ENCODE measurements at places on chromosomes 7 and 10.

DNA sequence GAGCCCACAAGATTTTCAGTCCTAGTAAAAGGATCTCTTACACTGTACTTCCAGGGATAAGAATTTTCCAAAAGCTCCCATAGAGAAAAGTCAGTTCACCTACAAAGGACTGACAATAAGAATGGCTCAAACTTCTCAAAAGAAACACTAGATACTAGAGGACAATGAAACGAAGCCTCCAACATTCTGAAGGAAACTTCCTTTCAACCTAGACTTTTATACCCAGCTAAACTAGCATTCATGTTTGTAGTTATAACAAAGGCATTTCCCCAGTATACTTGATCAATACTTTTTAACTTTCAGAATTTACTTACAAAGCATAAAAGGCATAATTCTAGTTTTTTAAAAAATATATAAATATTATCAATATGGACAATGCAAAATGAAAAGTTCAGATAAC lies 41.0 kb upstream of the DNAAF5 start:
- DNase-seq = no peak

GRCh38 chr7:26328498-26329390 lies 37.1 kb downstream of the SNX10 start:
- DNase-seq = no peak

DNA sequence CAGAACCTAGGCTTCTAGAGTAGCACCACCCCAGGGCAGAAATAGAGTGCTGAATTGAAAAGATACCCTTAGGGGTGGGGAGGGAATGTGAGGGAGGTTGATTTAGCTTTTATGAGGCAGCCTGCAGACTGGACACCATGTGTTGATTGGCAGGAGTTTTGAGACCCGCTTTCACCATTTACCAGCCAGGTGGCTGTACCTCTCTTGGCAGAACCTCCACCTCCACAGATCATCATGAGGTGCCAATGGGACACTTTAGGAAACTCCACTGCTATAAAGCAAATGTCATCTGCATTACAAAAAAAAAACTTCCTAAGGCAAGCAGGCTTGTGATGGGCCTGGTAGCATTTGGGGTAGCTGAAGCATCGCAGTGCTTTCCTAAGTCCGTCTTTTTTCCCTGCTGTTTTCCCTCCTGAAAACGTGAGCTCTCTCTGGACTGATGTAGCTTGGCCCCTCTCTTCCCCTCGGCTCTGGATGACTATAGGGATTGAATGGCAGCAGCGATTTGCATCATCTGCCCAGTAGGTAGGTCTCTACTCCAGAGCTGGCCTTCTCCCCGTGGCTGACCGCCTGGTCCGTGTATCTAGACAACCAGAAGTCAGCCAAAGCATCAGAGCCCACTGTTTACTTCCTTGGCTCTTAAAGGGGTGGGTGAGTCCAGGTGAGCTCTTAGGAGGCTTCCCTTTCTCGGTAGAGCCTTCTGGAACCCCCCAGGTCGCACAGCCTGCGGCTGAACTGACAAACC lies 1.3 kb downstream of the PCBD1 start:
- no peak for DNase-seq

- DNase-seq = no peak
These were observed 202.9 kb upstream of the TCERG1L start for GRCh38 chr10:131514454-131514853.

DNA sequence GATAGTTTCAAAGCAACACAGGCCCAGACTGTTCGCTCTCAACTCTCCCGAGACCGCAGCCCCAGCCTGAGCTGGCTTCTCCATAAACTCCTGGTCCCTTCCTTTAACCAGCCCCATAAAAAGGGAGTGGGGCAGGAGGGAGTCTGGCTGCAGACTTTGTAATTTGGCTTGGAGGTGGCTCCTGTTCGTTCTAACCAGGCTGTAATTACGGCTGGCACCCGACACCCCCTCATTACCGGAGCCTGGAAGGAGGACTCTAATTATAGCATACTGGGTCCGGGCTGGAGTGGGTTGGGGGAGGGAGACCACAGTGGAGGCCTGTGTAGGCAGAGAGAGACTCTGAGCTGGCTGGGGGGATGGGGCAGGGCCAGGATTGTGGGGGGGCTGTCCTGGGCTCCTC lies 49.7 kb downstream of the UNC5B start:
- DNase-seq = no peak

GRCh38 chr10:84762754-84763394 lies 434.5 kb downstream of the CCSER2 start:
- DNase-seq = no peak

DNA sequence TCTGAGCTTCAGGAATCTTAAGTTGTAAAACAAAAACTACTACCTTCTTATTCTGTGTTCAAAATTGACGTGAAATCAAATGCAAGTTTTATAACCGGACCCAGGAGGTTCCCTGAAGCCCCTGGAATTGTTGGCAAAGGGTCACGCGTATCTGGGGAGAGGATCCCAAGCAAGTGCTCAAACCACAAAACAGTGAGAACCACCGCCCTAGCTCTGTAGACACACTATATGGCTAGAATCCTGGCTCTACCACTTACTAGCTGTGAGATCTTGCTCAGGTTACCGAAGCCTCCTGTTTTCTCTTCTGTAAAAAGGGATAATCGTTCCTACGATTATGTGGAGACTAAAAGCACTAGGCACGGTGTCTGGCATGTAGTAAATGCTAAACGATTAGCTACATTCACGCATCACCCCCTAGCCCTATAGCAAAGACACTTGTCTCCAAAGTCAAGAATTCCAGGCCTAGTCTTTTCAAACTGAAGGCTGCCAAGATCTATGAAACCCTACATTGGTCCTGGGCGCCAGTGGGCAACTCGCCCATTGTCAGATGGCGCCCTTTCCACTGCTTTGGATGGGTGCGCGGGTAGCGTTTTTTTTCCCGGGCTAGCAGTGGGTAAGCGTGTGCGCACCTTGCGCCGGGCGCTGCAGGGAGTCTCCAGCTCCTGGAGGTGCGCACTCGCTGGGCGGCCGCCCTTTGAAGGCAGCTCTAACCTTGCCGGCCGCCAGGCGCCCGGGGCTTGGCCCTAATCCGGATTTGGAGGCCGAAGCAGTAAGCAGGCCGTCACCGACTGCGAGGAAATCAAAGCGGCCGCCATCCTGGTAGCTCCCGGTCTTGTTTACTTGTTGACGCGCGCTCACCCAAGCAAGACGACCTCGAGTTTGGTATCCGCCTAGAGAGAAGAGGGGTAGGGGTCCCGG lies 11.6 kb upstream of the NKX2-3 start:
- DNase-seq = no peak

DNA sequence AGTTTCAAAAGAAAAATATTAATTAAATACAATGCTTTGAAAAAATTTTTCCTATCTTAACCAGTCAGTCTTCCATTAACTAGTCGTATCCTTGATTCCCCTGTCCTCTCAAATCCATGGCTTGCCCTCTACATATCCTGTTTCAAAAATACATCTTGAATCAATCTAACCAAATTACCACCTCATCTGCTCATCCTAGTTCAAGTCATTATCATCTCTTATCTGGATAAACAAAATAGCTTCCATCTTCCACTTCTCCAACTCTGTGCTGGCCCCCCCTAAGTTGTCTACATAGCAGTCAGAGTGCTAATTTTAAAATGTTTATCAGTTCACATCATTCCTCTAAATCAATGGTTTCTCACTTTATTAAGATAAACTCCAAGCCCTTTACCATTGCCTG lies 125.4 kb downstream of the HBP1 start:
- no peak for DNase-seq

- DNase-seq = no peak
These were observed 12.6 kb downstream of the UCMA start for GRCh38 chr10:13221572-13221971.

Measured in HS-5 (cell line).